H7 (cell line): ENCODE measurements at places on chromosomes 5 and 9.

- DNase-seq = no peak
Measured at GRCh38 chr5:137847687-137848086, 20.0 kb upstream of the MYOT start.

GRCh38 chr5:31232273-31232888, 38.9 kb downstream of the CDH6 start:
- DNase-seq = peak; percentile 43

DNA sequence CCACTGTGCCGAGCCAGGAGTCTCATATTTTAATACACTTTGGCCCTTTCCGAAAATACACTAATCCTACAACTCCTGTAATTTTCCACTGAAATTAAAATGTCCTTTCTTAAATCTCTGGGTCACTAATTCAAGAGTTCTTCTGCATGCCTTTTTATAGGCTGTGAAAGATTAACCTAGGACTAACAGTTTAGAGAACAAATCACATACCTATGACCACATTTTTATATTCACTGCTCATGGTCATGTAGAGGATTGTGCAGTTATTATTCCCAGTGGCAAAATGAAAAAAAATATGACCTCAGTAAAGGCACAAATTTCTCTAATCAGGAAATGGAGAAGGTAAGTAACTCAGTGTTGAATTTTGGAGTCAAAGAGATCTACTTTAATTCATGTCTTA, 33.4 kb downstream of the SLCO4C1 start:
- DNase-seq = no peak

- DNase-seq = no peak
Measured at GRCh38 chr9:125537442-125538091, 169.4 kb downstream of the MAPKAP1 start.

- no peak for DNase-seq
Measured at GRCh38 chr5:76787237-76787636, 31.6 kb upstream of the F2RL1 start.

DNA sequence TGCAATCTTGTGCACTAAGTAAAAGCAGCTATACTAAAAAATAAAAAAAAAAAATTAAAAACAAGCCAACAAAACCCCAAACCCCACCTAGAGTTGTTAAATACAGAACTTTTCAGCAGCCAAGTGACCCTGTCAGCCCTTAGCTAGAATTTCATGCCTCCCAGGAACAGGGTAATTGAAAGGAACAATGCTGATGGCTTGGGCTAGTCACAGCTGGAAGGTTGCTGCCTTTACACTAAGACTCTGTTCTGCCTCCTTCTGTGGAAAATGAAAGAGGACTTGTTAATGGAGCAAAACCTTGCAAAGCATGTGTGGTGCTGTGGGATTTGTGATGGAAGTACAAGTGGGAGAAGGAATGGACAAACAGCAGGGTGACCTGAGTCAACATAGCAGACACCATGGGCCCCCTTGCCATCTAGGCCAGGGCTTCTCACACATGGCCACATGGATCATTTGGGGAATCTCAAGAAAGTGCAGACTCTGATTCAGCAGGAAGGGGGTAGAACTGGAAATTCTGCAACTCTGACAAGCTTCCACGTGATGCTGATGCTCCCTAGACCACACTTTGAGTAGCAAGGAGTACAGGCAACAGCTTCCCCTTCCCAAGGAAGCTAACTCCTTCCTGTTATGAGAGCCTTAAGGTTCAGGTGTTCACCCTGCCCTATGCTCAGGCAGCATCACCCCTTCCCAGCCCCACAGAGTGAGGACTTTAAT, 14.9 kb upstream of the TMEM252 start:
- no peak for DNase-seq

DNA sequence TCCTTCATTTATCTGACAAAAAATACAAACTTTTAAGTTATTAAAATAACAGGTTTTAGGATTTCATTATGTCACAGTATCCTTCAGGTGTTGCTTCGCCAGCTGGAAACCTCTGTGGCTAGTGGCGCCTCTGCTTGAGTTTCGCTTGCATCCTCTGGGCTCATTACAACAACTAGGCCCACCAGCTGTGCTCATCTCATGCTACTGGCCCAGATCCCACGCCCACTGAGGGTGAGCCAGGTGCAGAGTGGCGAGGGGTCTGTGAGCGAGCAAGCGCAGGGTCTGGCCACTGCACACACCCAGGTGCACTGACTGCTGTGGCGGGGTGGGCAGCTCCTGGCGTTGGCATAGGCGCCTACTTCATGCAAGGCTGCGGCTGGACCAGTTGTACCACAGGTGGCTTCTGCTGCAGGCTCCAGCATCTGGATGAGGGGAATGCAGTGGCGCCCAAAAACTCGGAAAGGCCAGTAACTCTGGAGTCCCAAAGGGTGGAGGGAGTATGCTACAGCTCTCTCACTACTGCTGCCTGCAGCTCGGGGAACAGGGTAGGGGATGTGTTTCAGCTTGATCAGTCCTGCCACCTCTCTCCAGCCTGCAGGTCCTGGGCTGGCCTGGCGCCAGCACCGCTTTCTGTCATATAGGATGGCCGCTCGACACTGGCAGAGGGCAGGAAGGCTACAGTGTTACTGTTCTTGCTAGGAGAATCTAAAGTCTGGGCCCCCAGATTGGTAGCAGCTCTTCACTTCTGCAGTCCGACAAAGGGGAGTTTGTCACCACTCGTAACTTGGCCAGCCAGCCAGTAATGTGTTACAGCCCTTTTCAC, 452.1 kb downstream of the TUSC1 start:
- no peak for DNase-seq

DNA sequence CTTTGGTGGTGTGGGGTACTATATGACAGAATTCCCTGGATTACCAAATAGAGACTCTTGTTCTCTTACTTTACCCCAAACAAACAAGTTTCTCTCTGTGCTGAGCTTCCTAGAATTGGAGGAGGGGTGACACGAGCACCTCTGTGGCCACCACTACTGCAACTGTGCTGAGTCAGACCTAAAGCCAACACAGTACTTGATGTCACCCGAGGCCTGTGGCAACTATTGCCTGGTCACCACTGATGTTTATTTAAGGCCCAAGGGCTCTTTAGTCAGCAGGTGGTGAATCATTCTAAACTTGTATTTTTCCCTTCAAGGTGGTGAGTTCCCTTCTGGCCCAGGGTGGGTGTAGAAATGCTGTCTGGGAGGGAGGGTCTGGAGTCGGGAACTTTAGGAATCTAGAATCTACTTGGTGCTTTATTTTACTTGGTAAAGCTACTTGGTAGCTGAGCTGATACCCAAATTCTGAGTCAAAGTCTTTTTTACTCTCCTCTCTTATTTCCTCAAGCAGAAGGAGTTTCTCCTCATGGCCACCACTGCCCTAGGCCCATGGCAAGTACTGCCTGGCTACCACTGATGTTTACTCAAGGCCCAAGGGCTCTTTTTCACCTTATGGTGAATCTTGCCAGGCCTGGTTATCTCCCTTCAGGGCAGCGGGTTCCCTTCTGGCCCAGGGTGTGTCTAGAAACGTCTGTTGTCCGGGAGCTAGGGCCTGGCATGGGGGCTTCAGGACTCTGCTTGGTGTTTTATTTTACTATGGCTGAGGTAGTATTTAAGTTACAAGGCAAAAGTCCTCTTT, 9.8 kb downstream of the LURAP1L start:
- DNase-seq = no peak

DNA sequence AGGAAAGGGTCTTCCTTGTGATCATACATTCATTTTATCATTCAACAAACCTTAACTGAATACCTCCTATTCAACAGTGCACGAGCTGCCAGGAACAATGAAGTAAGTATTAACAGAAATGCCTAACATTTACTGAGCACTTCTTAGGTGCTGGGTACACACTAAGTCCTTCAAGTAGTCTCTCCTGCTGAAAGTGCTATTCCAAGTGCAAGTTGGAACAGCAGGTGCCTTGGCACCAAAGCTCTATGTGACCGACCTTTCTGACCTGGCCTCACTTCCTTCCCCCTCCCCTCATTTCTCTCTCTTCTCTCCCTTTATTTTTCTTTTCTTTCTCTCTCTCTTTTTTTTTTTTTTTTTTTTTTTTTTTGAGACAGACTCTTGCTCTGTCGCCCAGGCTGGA, 94.5 kb downstream of the GRIA1 start:
- DNase-seq = no peak

DNA sequence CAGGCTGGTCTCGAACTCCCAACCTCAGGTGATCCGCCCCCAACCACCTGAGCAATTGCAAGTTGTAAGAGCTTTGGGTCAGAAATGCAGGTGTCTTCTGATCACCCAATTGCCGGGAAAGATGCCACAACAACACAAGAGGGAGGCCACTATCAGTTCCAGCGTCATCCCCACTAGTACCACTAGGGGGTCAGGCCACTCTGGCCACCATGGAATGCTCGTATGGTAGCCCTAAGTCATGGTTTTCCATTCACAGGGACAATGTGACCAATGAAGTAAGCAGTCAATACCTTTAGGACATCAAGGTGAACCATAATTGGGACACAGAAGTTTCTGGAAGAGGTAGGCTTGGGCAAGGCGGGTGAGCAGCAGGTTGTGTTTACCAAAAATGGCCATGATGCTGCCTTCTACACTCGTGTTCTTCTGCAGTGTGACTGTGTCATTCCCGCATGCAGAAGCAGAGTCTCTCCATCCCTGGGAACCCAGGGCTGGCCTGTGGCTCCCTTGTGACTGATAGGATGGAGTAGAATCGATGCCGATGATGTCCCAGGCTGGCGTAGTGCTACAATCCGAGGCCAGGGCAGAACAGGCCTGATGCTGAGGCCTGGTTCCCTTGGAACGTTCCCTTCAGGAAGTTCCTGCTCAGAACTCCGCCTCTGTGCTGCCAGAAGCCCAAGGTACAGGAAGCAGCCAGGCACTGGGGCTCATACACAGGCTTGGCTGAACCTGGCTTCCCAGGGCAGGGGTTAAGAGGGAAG, 42.2 kb upstream of the ANKRD33B start:
- DNase-seq = peak; percentile 75

DNA sequence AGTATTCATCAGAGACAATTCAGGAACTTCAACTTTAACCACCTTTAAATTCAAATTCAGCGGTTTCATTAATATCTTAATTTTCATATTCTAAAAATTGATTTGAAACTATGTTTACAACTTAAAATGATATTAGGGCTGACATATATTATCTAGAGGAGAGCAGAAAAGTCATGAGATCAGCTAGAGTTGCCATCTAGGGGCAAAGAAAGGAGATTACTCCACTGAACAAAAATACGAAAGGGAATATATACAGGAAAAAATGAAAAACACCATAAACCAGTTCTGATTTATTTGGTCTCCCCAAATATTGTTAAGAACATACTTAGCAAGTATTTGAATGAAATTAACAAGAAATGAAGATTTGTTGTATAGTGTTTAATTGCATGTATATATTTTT, 946.3 kb downstream of the DTWD2 start:
- no peak for DNase-seq

- DNase-seq = no peak
Measured at GRCh38 chr9:92954049-92954861, 6.9 kb downstream of the FGD3 start.

DNA sequence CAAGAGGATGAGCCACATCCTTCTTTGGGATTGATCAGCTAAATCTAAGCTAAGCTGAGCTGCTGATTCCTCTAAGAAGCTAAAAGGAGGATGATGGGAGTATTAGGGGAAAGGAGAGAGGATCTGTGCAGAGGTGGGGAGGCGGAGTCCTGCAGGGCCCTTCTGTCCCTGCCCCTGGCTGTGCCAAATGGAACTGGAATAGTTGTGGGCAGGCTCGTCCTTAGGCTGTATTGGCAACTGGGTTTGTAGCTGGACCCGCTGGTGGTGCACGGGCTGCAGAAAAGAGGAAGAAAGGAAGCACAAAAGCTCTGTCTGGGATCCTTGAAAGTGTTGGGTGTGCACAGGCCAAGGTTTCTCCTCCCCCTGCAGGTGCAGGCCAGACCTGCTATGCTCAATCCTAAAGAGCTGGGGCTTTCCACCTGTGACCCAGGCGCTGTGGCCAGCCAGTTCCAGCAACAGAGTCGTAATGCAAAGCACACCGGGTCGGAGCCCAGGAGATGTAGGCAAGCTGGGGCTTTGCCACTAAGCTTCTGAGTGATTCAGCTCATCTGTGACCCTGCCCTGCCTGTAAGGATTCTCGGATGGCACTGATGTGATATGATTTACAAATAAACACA, 9.8 kb downstream of the CLTB start:
- peak; percentile 32 for DNase-seq

- DNase-seq = no peak
Measured at GRCh38 chr5:168443950-168444700, 42.1 kb upstream of the RARS1 start.

GRCh38 chr5:99795031-99795430, 740.1 kb upstream of the FAM174A start:
- DNase-seq = no peak

GRCh38 chr9:98732801-98733200, 24.1 kb upstream of the GABBR2 start:
- DNase-seq = no peak

DNA sequence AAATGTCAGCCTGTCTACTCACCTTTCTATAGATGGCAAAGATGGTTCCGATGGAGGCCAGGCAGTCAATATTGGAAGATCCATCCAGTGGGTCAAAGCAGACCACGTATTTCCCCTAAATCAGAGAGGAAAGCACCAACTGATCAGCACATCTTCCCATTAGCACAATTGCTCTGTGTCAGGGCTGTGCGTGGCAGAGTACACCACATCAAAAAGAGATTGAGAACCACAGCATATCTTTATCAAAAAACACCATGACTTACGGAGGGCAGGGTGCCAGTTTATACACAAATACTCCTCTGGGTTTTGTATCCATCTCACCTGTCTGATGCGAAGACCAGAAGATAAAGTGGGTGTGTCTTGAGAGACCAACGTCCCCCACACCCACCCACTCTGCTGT, 9.1 kb downstream of the FBP2 start:
- no peak for DNase-seq

DNA sequence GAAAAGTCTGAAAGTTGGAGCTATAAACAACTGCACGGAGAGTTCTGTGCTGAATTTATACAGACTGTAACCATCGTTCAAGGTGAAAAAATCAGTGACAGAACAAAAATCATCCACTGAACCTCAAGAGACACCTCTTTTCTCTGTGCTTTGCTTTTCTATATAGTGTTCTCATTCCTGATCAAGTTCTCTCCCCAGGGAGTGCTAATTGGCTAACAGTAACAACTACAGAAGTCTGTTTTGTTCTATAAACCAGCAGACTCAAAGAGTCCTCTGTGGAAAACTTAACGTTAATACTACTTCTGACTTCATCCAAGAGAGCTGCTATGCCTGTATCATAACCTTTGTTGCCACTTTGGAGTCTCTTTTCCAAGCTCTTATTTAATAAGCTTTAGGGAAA, 1388.3 kb upstream of the C9orf72 start:
- DNase-seq = peak; percentile 3

DNA sequence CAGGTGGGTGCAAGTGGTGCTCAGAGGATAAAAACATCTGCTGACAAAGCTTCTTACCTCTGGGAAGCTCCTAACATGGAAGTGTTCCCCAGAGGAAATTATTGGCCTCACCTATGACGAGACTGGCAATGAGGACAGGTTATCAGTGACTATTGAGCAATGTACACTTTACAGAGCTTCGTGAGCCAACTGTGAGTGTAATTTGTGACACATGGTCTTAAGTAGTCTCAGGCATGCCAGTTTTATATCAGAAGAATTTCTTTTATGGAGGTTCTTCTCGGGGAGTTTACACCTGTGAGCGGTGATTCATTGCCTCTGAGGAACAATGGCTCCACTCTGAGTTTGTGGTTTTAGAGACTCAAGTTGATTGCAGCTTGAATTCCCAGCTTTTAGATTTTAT, 11.3 kb downstream of the ANKDD1B start:
- DNase-seq = no peak
